ENCODE measurements at places on chromosomes 7 and 10. TPM values are rescaled to one million over a fixed set of nuclear protein-coding genes. Genes with fewer than 3 reads are reported as not detected.

- H3K27ac ChIP-seq: no peak overlapping the region
- DNase-seq: no peak
- no peaks in the 10 kb centered on the region for H3K27me3 ChIP-seq
- no peak overlapping the region for H3K4me3 ChIP-seq
Observed at GRCh38 chr7:133352430-133352829, 99.6 kb downstream of the EXOC4 start.

- DNase-seq: no peak
- no peak overlapping the region for H3K27ac ChIP-seq
- no peaks in the 10 kb centered on the region for H3K36me3 ChIP-seq
- no peak overlapping the region for H3K4me3 ChIP-seq
Observed at GRCh38 chr10:96578022-96578421, 8.8 kb downstream of the TM9SF3 start.

DNA sequence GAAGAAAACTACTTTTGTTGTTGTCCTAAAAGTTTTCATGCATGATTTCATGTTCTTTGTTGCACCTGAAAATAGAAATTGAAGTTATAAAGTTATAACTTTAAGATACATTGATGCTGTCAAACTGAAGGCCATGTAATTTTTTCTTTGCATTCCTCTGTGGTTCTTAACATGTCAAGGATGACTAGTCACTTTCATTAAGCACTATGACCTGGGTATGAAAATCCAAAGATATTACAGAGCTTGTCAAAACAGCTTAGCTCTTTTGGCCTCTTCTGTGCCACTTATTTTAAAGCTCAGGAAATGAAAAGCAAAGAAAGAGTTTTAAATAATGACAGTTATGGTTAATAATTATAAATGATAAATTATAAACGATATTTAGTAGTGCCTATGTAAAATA is 241.6 kb upstream of the CACNA2D1 start:
- no peak overlapping the region for H3K27ac ChIP-seq
- no peaks in the 10 kb centered on the region for H3K27me3 ChIP-seq
- no peak for DNase-seq

DNA sequence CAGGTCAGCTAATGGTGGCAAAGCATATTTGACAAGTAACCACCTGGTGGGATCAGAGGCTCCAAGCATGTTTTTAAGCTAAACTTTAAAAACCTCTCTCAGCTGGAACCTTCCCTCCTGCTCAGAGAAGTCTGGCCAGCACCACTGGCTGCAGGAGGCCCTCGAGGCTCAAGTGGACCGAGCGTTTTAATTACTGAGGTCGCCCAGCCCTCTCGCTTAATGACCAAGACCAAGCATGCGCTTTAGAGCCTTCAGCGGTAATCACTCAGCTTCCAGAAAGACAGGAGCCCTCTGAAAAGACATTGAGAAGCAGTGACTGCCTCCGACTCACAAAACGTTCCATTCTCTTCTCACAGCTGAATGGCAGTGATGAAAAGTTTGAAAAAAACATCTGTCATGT is 383.4 kb upstream of the ADARB2 start:
- no peaks in the 10 kb centered on the region for H3K27me3 ChIP-seq
- H3K4me1 ChIP-seq: no peaks in the 10 kb centered on the region
- no peak overlapping the region for H3K27ac ChIP-seq
- H3K4me3 ChIP-seq: no peak overlapping the region
- no peak for DNase-seq
- H3K36me3 ChIP-seq: no peaks in the 10 kb centered on the region

Gene PRSS37
- total RNA-seq: not detected

- no peak overlapping the region for H3K27ac ChIP-seq
- no peaks in the 10 kb centered on the region for H3K27me3 ChIP-seq
- no peaks in the 10 kb centered on the region for H3K36me3 ChIP-seq
- no peak for DNase-seq
Observed at GRCh38 chr7:12635830-12636229, 51.6 kb upstream of the ARL4A start.

Gene LIPJ
- not detected for total RNA-seq

- H3K4me3 ChIP-seq: no peak overlapping the region
- no peaks in the 10 kb centered on the region for H3K36me3 ChIP-seq
- H3K27me3 ChIP-seq: no peaks in the 10 kb centered on the region
- H3K27ac ChIP-seq: no peak overlapping the region
- DNase-seq: no peak
- H3K4me1 ChIP-seq: no peaks in the 10 kb centered on the region
Observed at GRCh38 chr7:69674701-69675182, 76.5 kb downstream of the AUTS2 start.

GRCh38 chr7:146892151-146892550 is 775.5 kb downstream of the CNTNAP2 start:
- H3K36me3 ChIP-seq: no peaks in the 10 kb centered on the region
- H3K4me3 ChIP-seq: no peak overlapping the region
- no peaks in the 10 kb centered on the region for H3K4me1 ChIP-seq
- H3K27ac ChIP-seq: no peak overlapping the region
- H3K27me3 ChIP-seq: no peaks in the 10 kb centered on the region

Gene SUN3
- total RNA-seq: not detected

Gene RPEL1
- not detected for total RNA-seq

GRCh38 chr10:99234791-99235657 is 628 bp downstream of the HPSE2 start:
- H3K36me3 ChIP-seq: no peaks in the 10 kb centered on the region
- H3K4me3 ChIP-seq: no peak overlapping the region
- no peak for DNase-seq
- H3K27me3 ChIP-seq: peaks cover 74% of the 10 kb centered on the region
- H3K27ac ChIP-seq: no peak overlapping the region
- H3K4me1 ChIP-seq: no peaks in the 10 kb centered on the region

Gene NUTM2E
- total RNA-seq: not detected

Gene ABCA13
- total RNA-seq: 1.8 TPM
